ENCODE measurements at places on chromosomes 11 and 22.

- no peak for DNase-seq
Measured at GRCh38 chr11:74949753-74950137, 679 bp downstream of the SPCS2 start.

DNA sequence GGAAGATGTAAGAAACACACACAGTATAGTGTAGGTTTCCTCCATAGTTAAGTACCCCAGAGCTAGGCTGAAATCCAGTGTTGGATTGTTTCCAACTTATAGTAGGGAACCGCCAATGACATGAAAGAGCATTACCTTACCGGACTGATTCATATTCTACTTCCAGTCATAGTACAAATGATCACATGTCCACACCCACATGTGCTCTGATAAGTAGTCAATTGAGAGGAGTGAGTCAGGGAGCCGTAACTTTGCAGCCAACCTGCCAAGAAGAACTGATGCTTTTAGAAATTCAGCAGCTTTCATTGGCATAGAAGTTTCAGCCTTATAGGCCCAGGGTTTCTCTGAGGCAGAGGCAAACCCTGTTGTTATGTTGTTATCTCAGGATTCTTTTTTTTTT lies 240.6 kb downstream of the ETS1 start:
- no peak for DNase-seq

- DNase-seq: no peak
Measured at GRCh38 chr11:105899772-105900171, 122.3 kb downstream of the MSANTD4 start.

DNA sequence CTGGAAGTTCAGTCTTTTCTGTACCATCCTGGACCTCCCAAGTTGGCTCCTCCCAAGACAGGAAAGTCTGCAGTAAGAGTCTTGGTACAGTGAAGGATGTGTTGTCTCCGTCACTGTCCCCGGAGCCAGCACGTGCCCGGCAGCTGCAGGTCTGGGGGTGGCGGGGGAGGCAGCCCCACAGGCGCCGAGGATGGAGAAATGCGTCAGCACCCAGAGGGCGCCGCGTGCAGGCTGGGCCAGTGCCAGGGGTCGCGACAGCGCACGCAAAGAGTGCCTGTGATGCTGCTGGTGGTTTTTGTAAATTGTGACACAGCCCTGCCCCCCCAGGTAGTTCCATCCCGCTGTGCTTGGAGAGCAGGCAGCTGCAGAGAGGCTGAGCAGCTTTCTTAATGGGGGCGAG lies 1200.5 kb downstream of the BRD1 start:
- DNase-seq: no peak

DNA sequence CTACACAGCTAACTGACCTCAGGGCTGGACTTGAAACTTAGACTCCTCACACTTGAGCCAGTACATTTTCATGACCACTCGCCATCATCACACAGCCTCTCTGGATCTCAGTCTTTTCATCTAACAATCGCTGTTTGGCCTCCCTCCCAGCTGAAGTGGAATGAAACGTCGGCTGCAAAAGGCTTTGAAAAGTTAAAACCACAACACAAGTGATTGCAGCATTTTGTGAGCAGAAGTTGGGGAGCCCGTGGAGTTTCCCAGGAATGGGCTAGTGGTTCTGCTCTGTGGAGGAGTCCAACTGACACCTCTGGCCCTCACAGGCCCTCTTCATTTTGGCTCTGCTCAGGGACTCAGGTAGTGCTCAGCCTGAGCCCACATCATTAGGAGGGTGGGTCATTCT lies 35.9 kb upstream of the TRIM29 start:
- no peak for DNase-seq

DNA sequence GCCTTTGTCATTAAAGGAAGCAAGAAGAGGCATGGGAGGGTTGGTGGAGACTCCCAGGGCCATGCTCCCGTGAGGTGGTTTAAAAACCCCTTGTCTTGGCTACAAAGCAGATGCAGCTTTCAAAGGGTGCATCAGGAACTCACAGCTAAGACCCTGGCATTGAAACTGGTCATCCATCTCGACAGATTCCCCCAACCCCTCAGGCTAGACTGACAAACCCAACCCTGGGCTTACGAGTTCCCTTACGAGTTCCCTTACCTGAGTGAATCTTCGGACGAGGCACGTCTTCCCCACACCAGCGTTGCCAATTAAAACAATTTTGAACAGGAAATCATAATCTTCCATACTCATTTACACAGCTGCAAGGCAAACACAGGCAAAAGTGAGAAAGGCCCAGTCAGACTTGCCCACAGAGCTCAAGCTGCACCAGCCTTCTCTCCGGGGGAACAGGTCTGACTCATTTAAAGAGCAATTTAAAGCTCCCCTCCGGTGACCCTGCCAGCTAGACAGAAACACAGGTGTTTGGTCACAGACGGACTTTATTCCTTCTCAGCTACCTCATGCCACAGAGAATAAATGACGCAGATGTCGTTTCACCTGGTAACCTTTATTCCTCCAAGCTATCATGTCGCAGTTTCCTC lies 74.6 kb downstream of the RAB30 start:
- no peak for DNase-seq

DNA sequence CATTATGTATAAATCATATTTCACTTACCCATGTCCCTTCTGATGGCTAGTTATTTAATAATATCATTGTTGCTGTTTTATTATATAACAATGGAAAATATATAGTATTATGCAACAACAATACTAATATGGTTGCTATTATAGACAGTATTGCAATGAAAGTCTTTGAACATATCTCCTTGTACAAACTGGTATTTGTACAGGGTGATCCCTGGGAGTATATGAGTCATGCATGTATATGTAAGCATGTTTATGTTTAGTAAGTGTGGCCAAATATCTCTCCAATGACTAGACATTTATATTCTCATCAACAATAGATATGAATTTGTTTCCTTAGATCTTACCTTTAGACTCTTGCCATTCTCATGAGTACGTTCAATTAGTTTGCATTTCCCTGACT lies 55.9 kb downstream of the KCNC1 start:
- no peak for DNase-seq

DNA sequence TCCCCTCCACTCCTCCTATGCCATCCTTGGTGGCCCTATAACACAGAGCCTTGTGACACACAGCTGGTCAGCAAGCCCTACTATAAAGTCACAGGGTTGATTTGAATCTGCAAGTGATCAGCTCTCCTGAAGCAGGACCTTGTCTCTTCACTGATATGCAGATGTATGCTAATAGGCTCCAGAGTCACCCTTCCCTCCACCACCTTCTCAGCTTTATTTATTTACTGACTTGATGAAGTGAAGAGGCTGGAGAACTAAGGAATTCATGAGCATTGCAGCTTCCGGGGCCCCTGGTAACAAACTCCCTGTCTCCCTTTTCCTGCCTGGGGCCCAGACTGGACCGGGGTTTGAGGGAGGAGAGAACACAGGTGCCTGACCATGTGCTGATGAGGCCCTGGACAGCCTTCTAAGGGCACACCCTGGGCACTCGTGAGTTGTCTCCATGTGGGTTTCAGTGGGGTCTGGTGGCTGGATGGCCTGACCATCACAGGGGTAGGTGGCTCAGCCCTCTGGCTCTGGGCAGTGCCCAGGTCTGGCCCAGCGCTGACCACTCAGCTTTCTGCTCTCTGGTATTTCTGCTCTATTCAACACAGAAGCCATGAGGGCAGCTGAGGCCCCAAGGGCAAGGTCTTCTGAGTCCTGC lies 307.5 kb downstream of the NTM start:
- DNase-seq: no peak

- DNase-seq: no peak
Measured at GRCh38 chr22:33666279-33666960, 253.9 kb downstream of the LARGE1 start.

- no peak for DNase-seq
Measured at GRCh38 chr11:95322539-95322938, 91.5 kb upstream of the SESN3 start.

DNA sequence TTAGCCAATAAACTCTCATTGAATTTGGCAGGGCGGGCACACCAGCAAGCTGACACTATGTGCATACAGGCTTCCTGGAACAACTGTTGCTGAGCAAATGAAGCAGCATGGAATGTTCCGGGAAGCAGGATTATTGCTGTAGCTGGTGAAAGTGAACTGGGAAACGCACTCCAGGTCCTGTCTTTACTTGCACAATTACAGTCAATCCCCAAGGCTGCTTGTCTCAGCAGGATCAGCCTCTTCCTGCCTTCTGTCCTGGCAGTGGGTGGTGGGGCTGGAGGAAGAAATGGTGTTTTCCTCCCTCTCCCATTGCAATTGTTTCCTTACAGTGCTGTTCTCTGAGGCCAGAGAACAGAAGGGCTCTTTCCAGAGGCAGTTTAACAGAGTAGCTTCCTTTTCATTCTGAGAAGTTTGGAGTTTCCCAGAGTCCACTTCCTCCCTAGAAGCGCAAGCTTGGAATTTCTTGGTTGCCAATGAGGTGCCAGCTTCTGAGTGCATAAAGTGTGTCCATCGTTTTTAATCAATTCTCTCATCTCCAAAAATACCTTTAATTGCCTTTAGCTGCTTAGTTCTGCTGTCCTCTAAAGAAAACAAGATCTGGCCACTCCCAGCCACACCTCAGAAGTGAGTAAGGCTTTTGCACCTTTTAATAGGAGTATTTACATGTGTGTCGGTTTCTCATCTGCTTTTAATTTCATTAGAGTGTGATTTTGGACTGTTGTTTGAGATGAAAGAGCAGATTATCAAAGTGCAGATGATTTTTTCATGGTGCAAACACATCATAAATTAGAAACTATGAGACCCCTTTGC lies 19.9 kb downstream of the CD44 start:
- no peak for DNase-seq

GRCh38 chr11:117417342-117417741 lies 89.7 kb downstream of the CEP164 start:
- DNase-seq: no peak

- DNase-seq: no peak
Measured at GRCh38 chr22:19115628-19116027, 6.6 kb downstream of the DGCR2 start.

- no peak for DNase-seq
Measured at GRCh38 chr22:41725510-41726110, 26.3 kb downstream of the MEI1 start.

DNA sequence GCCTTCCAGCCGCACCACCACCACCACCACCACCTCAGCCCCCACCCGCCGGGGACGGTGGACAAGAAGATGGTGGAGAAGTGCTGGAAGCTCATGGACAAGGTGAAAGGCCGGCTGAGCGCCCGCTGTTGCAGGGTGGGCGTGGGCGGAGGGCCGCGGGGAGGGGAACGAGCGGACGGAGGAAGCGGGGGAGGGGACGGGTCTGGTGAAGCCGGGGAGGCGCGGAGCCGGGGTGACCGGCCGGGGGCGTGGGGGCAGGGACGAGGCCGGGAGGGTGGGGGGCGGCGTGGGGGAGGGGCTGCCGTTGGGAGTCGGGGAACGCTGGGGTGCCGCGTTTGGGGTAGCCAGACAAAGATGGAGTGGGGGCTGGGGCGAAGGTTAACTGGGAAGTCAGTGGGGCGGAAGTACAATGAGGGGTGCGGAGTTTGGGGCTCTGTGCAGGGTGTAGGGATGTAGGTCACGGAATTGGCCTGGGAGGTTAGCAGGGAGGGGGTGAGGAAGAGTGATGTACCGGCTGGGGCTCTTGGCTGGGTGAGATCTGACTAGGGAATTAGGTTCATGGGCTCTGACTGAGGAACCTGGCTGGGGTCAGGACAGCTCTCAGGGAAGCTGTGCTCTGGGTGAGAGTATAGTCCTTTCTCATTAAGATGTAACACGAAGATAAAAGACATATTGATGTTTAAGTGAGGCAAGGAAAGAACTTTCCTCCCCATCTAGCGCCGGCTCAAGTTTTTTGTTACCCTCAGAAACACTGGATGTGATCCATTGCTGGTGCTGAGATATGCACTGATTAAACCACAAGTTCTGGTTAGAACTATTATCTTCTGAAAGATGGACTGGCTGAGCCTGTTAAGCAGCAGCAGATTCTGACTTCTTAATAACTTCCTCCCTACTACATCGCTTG lies 624 bp downstream of the CBL start:
- no peak for DNase-seq

DNA sequence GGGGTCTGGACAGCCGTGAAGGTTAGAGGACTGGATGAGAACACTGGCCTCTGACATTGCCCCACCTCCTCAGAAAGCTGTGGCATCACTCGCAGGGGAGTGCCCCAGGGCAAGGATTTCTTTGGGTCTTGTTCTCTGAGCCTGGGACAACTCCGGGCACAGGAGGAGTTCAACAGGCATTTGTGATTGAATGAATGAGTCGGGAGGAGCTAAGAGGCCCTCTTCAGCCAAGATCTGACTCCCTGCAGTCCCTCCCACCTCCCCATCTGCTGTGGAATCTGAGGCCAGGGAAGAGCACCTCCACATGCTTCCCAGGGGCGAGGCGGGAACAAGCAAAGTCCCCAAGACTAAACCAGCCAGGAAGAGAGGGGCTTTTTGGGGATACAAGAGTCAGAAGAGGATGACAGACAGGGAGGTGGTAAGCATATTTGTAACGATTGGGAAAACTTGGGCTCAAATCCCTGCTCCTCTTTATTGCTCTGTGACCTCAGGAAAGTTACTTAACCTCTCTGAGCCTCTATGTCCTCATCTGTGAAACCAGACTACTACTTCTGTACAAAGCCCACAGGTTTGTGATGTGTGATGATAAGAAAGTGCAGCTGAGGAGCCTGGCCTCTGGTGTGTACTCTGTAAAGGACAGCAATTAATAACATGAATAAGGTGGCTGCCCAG lies 6.4 kb downstream of the TP53I11 start:
- no peak for DNase-seq

- DNase-seq: no peak
Measured at GRCh38 chr11:119699227-119699626, 29.8 kb downstream of the NECTIN1 start.

DNA sequence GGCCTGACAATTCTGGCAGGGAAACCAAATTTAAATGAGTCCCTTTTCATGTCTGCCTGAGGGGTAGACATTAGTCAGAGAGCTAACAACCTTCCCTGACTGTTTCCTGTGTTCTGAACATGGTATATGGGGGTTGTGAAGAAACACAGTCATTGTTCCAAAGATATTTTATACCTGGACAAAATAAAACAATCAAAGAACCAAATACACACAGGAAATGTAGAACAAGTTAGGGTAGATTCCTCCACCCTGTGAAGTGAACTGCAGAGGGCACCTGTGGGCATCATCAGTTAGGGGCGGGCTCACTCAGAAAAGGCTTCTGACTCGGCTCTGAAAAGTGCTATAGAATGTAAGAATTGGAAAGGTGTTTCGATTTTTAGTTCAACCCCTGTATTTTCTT lies 231.9 kb upstream of the CADM1 start:
- DNase-seq: no peak

DNA sequence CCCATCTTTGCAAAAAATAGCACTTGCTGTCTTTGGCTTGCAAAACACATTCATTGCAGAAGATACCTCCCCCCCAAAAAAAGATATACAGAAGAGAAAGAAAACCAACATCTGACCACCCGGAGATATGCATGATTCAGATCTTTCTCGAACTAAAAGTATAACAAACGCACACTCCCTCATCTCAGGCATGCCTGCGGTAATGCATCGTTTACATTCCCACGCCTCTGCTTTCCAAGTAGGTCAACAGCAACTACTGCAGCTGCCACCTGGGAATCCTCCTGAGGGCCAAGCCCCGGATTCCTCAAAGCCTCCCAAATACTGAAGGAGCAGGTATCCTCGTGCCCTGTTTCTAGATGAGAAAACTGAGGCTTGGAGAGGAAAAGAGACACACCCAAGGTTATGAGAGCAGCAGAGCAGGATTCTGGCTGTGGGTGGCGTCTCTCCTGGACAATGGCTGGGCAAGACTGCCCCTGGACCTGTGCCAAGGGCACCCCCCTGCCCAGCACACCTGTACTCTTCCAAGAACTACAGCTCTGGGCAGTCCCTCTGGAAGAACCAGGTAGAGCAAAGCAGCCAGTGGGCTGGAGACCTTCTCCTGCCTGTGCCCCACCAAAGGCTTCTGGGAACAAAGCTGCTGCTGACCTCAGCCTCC lies 38.1 kb downstream of the NUP50 start:
- no peak for DNase-seq
